ENCODE measurements at places on chromosomes 13 and 19. TPM values are rescaled to one million over a fixed set of nuclear protein-coding genes. Genes with fewer than 3 reads are reported as not detected.

GRCh38 chr13:32081591-32081990 is 50.0 kb downstream of the FRY start:
- DNase-seq, result no peak

DNA sequence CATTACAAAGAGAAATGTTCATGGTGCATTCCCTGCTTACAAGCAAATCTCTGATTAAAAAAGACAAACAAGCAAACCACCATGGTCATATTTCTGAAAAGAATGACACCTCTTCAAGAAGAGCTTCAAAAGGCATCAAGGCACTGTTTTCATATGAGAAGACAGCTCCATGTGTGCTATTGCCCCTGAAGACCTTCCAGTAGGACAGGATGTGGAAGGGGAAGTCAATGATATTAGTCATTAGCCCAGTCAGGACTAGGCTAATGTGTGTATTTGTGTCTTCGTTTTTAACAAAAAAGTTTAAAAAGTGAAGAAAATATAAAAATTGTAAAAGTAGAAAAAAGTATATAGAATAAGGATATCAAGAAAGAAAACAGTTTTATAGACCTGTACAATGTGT is 534.7 kb upstream of the ARGLU1 start:
- no peak for DNase-seq

DNA sequence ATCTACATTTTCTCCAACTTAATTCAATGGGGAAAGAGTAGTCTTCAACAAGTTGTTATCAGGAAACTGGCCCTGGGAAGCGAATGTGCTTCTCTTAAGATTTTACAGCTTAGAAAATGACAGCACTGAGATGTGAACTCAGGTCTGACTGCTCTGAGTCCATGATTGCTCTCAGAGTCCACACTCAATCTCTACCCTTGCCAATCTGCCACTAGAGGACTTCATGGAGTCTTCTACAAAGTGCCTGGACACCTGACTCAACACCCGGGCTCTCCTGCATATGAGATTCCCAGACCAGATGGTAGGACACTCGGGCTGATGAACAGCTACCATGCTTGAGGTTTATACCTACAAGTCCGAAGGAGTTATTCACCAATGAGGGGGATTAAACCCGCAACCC is 74.8 kb downstream of the ABCC4 start:
- no peak for DNase-seq

DNA sequence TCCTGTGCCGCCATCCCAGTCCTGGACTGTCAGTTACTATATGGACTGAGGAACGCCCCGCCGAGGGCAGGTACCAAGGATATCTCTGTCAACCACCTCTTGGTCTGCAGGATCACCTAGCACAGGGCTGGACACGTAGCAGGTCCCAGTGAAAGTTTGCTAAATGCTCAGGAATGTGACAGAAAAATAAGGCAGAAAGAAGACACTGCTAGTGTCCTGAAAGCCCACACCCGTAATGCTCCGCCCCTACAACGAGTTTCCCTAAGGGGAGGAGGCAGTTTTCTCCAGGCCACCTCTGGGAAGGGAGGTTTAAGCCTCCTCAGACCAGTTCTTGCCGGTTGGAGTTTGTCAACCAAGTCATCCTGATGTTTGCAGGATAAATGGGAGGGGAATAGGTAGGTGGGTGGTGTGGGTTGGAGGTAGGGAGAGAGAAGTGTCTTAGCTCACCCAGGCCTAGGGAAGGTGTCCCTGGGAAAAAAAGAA is 1.7 kb upstream of the SERTAD3 start:
- no peak for DNase-seq

GRCh38 chr19:5804516-5805461 is at the start of gene NRTN:
Gene NRTN (plus strand): TSS chr19:5805067. CDS start chr19:5824166, 19,099 bp downstream.
- DNase-seq, result peak; percentile 58

- DNase-seq, result no peak
Observed at GRCh38 chr13:20239748-20240147, 7.6 kb upstream of the GJB6 start.

DNA sequence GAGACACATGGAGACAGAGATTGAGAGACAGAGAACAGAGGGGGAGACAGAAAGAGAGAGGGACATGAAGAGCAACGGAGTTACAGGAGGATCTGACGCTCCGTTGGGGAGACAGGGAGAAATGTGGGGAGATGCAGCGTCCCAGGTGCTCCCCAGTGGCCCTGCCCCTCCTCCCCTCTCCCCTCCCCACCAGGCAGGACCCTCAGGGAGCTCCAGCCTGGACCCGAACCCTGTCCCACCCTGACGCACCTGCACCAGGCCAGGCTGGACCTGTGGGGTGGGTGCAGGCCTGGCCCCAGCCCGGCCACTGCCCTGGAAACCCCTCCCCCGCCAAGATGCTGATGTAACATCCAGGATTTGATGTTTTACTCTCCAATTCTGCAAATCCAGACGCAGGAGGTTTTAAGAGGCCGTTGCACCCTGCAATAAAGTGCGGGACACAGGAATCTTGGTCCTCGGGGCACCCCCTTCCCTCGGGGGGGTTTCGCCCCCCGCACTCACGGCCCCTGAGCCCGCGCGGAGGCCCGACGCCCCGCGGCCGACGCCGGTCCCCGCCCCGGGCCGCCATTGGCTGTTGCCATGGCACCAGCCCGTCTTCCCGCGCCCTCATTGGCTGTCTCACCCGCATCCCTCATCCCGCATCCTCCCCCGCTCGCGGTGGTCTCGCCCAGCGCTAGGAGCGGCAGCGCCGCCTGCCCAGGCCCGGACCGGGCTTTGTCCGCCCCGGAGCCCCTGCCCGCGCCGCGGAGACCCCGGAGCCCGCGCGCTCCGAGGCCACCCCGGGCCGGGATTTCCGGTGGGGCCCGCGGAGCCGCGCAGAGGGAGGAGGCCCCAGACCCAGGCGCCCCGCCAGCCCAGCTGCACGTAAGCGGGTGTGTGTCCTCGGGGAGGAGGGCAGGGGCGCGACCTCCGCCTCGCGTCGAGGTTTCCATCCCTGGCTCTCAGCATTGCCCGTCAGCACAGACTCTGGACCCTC is at the start of gene APC2:
Gene APC2, plus strand, starts transcription at position 655 of the 976 bp plus-strand sequence. CDS start 2,881 bp downstream, outside the sequence.
- peak; percentile 39 for DNase-seq

DNA sequence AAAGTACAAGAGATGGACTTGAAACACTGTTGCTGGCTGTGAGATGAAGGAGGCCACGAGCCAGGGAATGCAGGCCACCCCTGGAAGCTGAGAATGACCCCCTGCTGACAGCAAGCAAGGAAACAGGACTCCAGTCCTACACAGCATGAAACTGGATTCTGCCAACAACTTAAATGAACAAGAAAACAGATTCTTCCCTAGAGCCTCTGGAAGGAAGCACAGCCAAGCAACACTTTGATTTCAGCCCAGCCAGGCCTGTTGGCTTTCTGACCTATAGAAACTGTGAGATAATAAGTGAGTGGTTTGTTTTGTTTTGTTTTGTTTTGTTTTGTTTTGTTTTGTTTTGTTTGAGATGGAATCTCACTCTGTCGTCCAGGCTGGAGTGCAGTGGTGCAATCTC is 105.3 kb upstream of the CACNA1A start:
- DNase-seq, result no peak

DNA sequence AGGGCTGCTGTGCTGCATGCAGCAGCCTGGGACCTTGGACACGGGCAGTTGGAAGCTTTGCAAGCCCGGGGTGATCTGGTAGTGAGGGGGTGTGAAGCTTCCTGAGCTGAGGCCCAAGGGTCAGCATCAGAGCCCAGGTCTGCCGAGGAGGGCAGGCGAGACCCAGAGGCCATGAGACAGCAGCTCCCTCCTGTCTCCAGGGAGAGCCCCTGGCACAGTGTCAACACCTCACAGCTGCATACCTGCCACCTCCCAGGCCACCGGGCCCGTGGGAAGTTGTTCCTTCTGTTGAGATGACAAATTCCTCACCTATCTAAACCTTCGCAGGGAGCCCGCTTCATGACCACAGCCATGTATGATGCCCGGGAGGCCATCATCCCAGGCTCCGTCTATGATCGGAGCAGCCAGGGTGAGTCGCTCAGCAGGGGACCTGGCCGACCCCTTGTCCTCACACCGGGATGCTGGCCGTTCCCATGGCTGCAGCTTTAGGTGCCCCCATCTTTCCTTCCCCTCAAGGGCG is 32.1 kb downstream of the CERS1 start:
- no peak for DNase-seq

- peak; percentile 68 for DNase-seq
Observed at GRCh38 chr13:49627831-49628652, at the start of gene ARL11. Gene ARL11 (plus strand): TSS chr13:49628507. CDS start chr13:49630448, 1,941 bp downstream.

GRCh38 chr19:38944981-38945506 is 14.3 kb downstream of the MRPS12 start:
- no peak for DNase-seq

DNA sequence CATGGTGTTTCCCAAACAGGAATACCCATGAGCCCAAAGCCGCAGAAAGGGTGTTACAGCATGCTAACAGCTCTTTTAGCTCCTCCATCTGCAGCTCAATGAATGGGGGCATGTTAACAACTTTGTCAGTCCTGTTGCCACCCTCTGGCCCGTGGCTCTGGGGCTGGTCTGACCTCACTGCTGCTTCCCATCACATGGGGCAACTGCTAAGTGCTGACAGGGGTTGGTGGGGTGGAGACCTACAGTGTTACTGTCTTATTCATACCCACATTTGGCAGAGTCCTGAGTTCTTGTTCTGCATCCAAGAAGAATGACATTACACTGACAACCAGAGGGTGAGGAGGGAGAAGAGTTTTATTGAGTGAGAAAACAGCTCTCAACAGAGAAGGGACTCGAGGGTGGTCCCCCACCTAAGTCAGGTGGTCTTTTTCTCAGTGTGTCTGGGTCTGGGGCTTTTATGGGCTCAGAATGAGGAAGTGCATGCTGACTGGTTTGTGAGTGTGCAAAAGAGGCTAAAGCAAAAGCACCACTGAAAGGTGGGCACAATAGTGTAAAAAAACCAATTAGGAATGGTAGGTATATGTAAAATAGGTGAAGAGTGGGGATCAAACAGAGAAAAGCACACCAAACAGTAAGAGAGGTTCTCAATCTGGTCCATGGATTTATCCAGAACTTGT is 1952.0 kb upstream of the PCDH20 start:
- DNase-seq, result no peak

DNA sequence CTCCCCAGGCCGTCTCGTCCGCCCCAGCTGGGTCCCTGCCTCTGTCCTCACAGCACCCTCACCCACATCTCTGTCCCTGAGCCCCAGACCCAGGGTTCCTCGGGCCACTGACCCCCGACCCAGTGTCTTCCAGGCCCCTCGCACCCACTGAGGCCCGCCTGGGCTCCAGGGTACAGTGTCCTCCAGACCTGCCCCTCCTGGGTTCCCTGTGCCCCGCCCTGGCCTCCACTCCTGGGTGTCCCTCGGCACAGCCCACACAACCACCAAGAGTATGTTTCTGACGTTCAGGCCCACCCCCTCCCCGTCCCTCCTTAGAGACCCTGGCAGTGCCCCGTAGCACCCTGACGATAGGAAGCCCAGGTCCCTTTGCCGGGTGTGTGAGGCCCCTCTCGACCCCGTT is 22.6 kb upstream of the NCCRP1 start:
- DNase-seq, result no peak

DNA sequence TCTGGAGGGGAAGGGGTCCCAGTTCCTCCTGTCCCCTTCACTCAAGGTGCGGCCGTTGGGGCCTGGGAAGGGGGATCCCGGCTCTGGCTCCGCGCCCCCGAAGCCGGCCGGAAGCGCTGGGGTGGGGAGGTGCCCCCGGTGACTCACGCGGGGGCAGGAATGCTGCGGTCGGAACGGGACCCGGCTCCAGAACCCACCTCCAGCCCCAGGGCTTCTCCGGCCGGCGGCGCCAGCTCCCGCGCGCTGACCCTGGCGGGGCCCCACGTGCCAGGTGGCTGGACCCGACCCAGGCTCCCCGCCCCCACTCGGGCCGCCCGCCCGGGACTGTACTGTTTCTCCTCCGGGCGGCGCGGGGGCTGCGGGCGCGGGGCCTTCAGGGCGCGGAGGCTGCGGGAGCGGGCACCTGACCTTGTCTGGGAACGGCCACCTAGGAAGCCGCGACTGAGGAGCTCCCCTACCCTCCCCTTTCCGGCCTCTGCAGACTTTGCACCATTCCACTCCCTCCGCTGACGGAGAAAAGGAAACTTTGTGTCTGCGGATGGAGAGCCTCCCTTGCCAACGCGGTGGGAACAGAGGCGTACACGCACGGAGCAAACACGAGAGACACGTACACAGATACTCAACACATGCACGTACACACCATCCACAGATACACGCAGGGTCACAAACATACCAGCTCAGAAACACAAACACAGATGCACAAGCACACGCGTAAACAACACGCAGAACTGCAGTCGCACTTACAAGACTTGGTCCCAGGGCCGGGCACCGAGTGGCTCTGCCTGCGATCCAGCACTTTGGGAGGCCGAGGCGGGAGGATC is 7.2 kb downstream of the AXL start:
- DNase-seq, result peak; percentile 54

GRCh38 chr19:15291548-15292021 is 40.8 kb downstream of the BRD4 start:
- DNase-seq, result no peak

DNA sequence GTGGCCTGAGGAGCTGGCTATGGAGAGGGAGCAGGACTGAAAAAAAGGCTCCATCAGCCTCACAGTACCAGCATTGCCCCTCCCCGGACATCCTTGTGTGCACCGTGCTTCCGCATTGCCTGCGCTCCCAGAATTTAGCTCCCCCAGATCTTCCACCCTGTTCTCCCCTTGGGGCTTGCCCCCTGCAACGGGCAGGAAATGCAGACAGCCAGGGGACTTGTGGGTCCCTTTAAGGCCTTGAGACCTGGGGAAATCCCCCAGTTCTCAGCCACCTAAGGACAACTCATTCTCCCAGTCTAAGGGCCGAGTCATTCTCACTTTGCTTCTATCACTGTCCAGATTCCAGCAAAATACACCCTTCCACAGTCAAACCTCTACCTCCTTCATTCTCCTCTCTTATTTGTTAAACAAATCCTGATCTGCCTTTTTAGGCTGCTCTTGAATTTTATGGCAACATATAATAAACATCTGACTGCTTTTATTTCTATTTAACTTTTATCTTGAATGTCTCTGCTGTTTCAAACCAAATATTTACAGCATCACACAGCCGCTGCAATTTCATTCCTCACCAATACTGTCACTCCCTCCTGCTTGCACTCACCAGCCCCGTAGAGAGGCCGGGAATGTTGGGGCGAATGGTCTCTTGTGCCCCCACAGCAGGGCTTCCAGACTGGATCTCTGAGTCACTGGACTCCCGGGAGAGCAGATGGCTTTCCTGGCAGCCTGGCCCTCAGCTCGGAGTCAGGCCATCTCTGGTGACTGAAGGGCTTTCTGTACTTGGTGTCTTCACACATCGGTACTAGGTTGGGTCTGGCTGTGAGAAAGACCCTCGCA is 221.9 kb downstream of the TSHZ3 start:
- no peak for DNase-seq

- peak; percentile 15 for DNase-seq
Observed at GRCh38 chr19:37362733-37363132, 8.2 kb upstream of the ZNF527 start.

- DNase-seq, result no peak
Observed at GRCh38 chr13:90395348-90395747, 952.1 kb upstream of the MIR17HG start.

- DNase-seq, result no peak
Observed at GRCh38 chr19:13092606-13093235, 9.9 kb downstream of the LYL1 start.

GRCh38 chr13:35531526-35531925 is 55.0 kb upstream of the MAB21L1 start:
- DNase-seq, result no peak

CAPN12 gene
- total RNA-seq, result 19.6 TPM

C13orf46 gene
- 1.6 TPM for total RNA-seq

RUBCNL gene
- total RNA-seq, result 0.74 TPM

SLC1A6 gene
- total RNA-seq, result not detected

ZSCAN4 gene
- not detected for total RNA-seq

IL17D gene
- total RNA-seq, result 0.49 TPM

Measured in activated CD8-positive, alpha-beta T cell treated with anti-CD3 and anti-CD28 coated beads for 36 hours (primary cell).